ENCODE measurements at places on chromosomes 6 and 20.

GRCh38 chr6:45668705-45669104 lies 291.0 kb upstream of the SUPT3H start:
- no peak for DNase-seq

DNA sequence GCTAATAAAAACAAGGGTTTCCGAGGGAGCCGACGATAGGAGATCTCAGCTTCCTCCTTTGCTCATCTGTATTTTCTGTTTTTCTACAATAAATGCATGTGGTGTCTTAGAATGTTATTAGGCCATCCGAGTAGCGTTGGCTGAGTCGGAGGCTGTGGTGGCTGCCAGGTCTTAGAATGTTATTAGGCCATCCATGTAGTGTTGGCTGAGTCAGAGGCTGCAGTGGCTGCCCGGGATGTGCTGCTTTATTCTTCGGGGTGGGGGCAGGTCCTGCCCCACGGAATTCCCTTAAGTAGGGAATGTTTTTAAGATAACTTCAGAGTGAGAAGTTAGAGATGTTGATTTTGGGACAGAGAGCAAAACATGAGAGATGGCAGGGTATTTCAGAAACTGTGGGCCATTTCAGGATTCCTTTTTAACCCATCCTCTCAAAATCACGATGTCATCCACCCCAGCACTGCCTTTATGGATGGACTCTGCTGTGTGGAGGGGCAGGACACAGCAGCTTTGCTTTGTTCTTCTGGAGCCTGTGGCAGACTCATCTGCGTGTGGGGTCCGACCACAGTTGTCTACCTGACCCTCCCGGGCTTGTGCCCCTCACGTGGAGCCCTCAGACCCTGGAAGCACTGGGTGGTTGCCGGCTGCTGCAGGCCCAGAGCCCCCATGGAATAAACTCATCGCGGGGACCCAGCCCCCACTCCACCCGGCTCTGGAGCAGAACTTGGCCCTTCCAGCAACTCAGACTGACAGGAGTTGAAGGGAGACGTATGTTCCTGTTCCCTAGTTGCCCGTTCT lies 20.4 kb downstream of the OSBPL2 start:
- DNase-seq: no peak

GRCh38 chr20:57922083-57922482 lies 212.3 kb upstream of the PMEPA1 start:
- DNase-seq: no peak

GRCh38 chr6:132933090-132933489 lies 118.7 kb downstream of the RPS12 start:
- DNase-seq: no peak

DNA sequence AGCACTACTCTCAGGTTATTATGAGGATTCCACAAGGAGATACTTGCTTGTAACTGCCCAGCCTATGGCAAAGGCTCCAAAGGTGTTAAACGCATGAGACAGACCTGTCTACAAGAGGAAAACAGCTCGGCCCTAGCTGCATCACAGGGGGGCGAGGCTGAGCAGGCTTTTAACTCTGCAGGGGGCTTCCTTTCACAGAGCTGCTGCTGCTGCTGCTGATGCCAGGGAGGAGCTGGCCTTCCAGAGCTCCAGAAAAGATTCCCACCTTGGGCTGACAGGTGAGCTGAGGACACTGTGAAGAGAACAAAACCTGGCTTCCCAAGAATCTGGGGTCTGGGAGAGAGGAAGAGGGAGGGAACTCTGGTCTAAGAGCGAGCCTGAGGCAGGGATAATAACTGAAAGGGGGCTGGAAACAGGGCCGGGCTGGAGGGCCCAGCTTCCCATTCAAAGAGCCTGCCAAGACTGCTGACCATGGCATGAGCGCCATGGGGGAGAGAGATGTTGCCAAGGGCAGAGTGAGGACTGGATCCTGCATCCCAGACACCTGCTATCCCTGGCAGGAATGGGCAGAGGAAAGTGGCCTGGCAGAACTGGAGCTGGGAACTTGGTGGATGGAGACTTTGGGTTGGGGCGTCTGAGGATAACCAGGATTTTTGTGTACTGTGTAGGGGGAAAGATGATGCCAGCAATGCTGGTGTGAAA lies 211.1 kb upstream of the LRFN2 start:
- peak; percentile 44 for DNase-seq

Data from iPS-NIHi11 (cell line).